ENCODE measurements at places on chromosomes 12 and 14.

DNA sequence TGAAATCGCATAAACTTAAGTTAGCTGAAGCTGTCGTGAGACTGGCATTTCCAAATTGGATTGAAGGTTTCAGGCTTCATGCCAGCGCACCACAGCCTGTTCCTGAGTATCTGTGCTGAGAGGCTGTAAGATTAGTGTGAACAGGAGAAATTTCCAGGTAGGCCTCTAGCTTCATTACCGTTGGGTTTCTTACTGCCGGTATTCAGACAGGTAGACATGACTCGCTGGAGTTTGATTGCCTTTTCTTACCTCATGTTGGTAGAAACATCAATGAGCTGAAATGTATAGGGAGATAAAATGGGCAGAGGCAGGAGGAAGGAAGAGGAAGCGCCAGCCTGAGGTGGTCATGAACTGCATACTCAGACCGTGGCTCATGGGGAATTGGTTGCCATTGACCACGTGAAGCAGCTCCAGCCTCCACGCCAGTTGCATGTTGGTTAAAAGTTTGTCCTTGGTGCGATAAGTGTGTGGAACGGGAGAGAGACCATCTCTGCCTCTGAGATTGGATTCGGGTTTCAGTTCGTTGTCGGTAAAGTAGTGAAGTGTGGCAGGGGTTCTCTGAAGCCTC lies 42.3 kb upstream of the MMP17 start:
- DNase-seq: no peak

DNA sequence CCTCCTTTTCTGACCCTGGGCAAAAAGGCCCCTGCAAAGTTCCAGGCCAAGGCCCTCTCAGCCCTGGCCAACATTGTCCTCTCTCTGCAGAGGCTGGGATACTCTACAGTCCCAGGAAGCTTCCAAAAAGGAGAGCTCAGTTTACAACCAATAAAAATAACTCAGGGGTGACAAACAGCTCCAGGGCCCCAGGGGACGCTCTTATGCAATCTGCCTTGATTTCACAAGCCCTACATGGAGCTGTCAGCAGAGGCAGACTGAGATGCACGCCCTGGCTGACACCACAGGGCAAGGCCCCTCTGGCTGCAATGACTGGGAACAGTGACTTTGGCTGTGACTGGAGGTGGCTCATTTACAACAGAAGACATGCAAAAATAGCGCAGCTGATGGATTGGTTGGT lies 129.0 kb upstream of the MED13L start:
- no peak for DNase-seq

DNA sequence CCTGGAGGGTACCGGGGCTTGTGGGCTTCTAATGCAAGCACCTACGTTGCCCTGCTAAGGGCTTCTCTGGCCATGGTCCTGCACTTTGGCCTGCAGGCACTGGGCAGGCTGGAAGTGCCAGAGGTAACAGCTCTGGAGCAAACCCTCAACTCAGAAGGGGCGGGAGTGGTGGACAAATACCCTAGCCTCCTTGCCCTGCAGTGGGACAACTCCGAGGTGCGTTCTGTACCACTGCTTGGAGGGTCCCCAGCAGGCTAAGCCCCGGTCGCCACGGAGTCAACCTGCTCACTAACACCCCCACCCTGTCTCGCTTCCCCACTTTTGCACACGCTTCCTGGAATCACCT lies 20.4 kb upstream of the BEGAIN start:
- no peak for DNase-seq

- DNase-seq: no peak
These were observed 178.0 kb downstream of the DACT1 start for GRCh38 chr14:58815794-58816193.

DNA sequence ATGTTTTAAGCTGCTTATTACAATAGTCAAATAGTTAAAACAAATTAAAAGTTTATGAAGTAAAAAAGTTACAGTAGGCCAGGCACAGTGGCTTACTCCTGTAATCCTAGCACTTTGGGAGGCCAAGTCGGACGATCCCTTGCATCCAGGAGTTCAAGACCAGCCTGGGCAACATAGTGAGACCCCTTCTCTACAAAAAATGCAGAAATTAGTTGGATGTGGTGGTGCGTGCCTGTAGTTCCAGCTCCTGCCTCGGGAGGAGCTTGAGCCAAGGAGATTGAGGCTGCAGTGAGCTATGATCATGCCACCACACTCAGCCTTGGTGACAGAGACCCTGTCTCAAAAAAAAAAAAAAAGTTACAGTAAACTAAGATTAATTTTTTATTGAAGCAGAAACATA lies 142.6 kb downstream of the MIPOL1 start:
- no peak for DNase-seq

DNA sequence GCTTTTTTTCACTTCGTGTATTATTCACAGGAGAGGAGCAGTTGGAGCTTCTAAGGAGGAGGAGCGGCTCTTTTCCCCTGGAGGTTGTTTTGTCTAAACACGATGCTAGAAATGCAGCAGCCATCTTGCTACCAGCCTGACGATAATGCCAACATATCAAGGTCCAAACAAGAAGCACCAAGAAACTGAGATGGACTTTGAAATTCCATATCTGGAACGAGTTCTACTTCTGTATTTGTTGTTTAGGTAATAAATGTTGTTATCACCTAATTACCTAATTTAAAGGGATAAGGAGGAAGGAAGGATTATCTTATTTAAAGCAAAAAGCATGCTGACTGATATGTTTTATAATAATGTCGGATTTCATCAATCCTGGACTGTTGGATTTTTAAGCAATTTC lies 174.4 kb upstream of the TMPO start:
- no peak for DNase-seq

- DNase-seq: no peak
These were observed 33.7 kb downstream of the ITPK1 start for GRCh38 chr14:93081876-93082570.

DNA sequence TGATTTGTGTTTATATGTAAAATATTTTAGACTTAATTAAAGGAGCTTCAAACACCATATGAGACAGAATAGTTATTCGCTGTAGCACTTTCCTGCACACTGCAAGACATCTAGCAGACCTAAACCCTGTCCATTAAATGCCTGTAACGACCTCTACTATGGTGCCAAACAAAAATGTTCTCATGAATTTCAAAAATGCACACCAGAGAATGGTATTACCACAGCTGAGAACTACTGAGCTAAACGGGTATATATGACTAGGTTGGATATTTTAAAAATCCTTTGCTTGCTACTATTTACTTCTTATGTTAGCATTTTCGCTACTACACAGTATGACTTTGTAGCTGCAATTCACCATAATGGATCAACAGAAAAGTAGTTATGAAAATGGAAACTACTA lies 34.8 kb downstream of the SPPL3 start:
- DNase-seq: no peak

GRCh38 chr14:95504135-95505029 lies 12.1 kb downstream of the SYNE3 start:
- no peak for DNase-seq

GRCh38 chr12:132140501-132140900 lies 3.6 kb downstream of the DDX51 start:
- no peak for DNase-seq

DNA sequence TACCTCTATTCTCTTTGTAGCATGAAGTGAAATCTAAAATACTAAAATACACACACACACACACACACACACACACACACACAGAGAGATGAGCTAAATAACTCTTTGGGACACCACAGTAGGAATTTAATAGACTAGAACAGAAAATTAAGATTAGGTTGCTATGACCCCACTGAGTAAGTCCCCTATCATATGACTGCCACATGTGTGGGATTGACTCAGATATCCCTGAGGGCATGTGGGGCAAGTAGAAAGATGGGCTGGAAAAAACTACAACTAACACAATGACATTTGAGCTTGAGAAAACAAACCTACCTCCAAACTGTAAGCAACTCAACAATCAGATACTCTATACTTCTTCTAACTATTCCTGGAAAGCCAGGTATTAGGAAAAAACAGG lies 27.0 kb downstream of the SLC25A21 start:
- no peak for DNase-seq

DNA sequence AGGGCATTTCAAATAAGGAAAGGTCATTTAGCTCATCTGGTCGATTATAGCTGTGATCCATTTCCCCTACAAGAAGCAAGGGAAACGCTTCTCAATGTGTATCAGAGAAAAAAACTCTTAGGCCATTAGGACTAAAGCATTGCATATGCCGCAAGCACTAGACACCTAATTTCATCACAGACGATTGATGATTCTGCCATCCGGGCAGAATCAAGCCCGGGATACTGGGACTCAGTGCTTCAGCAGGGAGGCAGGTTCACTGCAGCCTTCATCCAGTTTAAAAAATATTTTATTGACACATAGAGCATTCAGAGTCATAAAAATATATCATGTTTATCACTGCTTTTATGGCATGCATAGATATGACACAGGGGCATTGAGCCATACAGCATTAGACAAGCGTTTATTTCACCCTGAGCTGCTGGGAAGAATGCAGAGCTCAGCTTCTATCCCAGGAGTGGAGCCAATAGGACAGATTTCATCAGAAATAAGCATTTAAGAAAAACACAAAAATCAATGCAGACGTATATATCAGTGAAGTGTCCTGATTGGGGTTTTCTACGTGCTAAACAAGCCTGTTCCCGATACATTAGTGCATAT lies 806.9 kb downstream of the GALC start:
- no peak for DNase-seq

GRCh38 chr14:92352158-92352985 lies 29.4 kb downstream of the SLC24A4 start:
- no peak for DNase-seq

- no peak for DNase-seq
These were observed 4.8 kb upstream of the AEBP2 start for GRCh38 chr12:19434538-19434937.

GRCh38 chr14:104869669-104870367 lies 4.8 kb downstream of the CEP170B start:
- DNase-seq: no peak

DNA sequence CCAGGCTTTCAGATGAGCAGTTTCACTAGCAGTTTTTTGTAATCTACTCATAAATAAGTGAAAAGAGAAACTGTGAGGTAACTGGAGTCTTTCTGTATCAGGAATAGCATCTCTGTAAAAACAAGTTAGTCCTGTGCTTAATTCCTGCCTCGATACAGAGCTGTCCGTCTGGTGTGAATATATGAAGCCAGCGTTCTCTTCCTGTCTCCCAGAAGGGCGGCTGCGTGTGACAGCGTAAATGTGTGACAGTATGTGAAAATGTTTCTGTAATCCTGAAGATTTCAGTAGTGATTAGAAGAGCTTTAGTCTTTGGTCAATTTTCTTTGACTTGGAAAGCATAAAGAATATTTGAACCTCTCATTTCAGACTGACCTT lies 150.3 kb downstream of the FBXL14 start:
- no peak for DNase-seq

DNA sequence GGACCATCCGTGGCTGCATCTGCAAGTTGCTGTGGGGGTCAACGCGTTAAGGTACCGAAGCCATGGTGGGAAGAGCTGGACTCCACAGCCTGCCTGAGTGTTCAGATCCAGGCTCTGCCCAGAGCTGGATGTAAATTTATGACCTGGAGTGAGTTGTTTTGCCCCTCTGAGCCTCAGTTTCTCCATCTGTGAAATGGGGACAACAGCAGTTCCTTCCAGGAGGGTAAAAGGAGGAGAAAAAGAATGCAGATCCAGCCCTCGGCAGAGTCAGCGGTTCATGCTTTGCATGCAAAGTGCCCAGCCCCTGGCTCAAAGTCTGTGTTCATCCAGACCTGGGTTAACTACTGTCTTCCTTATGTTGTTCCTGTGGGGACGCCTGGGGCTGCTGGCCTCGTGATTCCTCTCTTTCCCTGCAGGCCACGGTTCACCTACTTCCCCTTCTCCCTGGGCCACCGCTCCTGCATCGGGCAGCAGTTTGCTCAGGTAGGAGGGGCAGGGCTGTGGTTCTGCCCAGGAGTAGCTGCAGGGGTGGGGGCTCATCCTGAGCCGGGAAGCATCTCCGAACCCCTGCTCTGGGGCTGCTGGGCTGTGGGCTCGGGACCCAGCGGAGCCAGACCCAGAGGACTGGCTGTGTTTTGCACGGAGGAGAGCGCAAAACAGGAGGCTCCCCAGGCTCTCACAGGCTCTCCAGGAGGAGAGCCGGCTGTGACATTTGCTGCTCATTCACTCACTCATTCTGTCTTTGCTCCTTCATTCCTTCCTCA lies 41.9 kb downstream of the CYP46A1 start:
- DNase-seq: no peak

DNA sequence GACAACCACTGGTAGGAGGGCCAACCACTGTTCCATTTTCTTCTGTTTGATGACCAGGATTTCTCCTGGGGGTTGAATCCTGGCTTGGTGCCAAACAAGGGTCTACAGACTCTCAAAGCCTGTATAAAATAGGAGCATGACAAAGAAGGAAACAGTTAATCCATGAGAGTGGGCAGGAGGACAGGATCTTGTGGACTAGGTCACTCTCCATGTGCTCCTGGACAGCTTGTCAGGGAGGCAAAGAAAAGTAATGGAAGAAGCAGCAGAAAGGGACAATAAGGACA lies 243.7 kb downstream of the AKAP6 start:
- DNase-seq: no peak

GRCh38 chr14:32786886-32787285 lies 151.8 kb upstream of the NPAS3 start:
- DNase-seq: no peak

GRCh38 chr12:80814453-80814852 lies 97.7 kb downstream of the MYF5 start:
- DNase-seq: no peak

GRCh38 chr14:44759277-44759676 lies 202.5 kb downstream of the KLHL28 start:
- no peak for DNase-seq

- DNase-seq: no peak
These were observed 14.7 kb upstream of the CDH24 start for GRCh38 chr14:23071921-23072539.

DNA sequence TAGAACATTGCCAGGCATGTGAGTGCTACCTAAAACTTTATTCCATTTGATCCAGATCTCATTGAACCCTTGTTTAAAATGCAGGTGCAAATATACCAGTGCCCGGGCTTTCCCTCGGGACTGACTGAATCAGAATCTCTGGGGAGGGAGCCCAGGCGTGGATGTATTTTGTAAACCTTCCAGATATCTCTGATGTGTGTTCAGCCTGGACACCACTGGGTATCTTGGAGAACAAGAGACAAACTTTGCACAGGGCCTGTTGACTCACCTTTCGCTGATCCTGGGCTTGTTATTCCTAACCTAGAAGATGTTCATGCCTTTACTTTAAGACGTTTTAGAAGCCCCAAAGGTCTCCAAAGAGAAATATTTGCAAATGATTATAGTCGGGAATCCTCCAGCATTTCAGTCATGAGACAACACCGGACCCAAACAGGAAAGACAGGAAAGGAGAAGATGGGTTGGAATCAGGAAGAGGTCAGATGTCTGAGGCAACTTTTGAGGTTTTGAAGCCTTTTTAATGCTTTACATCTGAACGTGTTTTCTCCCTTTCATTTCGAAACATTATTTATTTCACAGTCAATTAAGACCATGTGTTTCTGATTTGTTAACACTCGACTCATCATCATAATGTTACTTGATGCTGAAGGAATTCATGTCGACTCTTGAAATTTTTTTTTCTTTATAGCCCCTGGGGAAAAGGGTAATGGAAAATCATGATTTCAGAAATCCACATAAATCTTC lies 118.6 kb downstream of the PLXNC1 start:
- DNase-seq: no peak

GRCh38 chr12:52444647-52445595 lies 7.0 kb downstream of the KRT6B start:
- no peak for DNase-seq

Measured in NCI-H1930 (cell line).